ENCODE measurements at places on chromosomes 2 and 18. TPM values are rescaled to one million over a fixed set of nuclear protein-coding genes. Genes with fewer than 3 reads are reported as not detected.

DNA sequence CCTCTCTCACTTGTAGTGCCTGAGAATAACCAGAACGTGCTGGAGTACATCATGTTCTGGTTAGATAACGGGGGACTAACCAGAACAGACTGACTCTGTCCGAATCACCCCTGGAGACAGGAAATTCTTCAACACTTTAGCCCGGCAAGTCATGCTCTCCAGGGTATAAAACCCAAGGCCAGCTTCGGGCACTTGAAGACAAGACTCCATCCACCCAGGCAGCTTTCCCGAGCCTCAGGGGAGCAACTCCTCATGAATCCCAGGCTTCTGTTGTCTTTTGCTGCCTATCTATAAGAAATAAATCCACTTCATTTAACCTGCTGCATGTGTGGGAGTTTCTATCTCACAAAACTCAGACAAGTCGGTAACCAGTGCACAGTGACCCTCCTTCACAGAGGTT is 99.6 kb downstream of the KCNF1 start:
- no peak for DNase-seq

- no peak for DNase-seq
Observed at GRCh38 chr18:51578406-51578980, 381.0 kb upstream of the MEX3C start.

SIX3 gene
- total RNA-seq, result not detected

- DNase-seq, result no peak
Observed at GRCh38 chr2:189782221-189782671, 1.9 kb downstream of the ORMDL1 start.

DNA sequence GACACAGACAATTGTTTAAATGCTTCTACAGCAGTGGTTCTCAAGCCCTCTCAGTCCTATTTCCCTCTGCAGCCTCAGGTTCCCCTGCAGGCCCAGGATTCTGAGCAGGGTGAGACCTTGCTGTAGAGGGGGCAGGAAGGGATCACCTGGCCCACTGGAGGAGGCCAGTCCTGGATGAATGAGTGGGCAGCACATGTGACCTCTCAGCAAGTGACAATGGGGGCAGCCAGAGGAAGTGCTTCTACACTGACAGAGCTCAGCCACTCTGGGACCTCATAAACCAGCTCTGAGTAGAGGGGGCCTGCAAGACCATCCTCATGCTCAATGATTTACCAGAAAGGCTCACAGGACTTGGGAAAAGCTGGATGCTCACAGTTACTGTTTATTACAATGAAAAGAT is 63.2 kb downstream of the ASB1 start:
- DNase-seq, result no peak

GRCh38 chr2:20457661-20458630 is 11.1 kb downstream of the RHOB start:
- no peak for DNase-seq

ANO7 gene
- total RNA-seq, result 4.1 TPM

DNA sequence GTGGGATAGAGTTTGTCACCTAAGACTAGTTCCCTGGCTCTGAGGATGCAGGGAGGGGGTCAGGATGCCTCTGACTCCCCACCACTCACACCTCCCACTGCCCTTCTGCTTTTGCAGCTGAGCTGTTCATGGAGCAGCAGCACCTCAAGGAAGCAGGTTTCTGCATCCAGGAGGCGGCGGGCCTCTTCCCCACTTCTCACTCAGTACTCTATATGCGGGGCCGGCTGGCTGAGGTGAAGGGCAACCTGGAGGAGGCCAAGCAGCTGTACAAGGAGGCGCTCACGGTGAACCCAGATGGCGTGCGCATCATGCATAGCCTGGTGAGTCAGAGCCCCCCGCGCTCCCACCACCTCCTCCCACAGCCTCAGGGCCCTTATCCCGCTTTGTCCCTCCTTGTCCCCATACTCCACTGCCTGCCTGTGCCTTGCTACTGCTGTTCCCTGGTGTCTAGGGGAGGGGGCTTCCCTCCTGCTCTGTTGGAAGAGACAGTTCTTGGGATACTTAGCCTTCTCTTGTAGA is 94.4 kb downstream of the STPG4 start:
- no peak for DNase-seq

DNA sequence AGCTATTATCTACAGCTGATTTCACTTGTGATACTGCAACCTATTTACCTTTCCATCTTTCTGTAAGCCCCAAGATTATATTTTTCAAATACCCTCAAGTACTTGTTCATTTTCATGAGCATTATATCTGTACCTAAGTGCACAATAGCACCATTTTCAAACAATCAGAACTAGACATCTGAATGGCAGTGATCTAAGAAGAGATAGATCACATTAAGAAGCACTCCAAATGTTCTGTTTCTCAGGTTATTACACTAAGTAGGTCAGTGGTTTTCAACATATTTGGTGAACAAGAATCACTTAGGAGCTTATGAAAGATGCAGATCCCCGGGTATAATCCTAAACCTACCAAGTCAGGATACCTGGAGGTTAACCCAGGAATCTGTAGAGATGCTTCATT is 872.7 kb downstream of the DCDC2C start:
- DNase-seq, result no peak

CYRIA gene
- not detected for total RNA-seq

GRCh38 chr18:77220726-77221125 is 28.9 kb upstream of the GALR1 start:
- DNase-seq, result no peak

DNA sequence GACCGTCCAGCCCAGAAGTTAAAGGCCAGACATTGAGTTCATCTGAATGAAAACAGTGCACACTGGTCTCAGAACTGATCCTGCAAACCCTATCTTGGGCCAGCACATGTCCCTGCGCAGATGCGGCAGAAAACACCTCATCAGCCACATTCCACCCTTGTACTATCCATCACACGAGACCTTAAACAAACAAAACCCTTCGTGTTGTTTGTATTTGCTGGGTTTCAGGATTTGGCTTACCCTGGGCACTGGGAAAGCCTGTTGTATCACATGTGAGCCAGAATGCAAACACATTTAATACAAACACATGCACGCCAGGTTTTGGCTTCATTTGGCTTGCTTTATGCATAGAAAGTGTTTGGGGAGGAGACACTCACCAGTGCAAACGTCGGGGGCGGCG is 12.5 kb downstream of the WIPF1 start:
- DNase-seq, result no peak

DNA sequence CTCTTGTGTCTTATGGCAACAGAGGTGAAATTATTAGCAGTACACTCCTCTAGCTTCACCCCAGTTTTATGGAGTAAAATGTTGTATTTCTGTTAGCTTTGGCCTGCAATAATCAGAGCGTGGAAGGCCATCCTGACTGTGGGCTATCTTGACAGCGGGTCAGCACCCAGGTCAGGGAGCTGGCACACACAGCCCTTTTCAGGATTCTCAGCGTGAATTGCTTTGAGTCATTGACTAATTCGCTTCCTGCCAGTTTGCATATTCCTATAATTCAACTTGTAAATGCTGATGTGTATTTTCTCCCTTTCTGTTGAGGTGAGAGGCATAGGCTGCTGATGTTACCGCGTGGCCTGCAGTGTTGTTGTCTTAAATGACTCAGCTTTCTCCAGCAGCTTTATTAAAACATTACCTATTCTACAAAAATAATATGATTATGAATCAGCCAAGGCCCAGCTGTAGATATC is 109.6 kb upstream of the EML6 start:
- peak; percentile 39 for DNase-seq

DNA sequence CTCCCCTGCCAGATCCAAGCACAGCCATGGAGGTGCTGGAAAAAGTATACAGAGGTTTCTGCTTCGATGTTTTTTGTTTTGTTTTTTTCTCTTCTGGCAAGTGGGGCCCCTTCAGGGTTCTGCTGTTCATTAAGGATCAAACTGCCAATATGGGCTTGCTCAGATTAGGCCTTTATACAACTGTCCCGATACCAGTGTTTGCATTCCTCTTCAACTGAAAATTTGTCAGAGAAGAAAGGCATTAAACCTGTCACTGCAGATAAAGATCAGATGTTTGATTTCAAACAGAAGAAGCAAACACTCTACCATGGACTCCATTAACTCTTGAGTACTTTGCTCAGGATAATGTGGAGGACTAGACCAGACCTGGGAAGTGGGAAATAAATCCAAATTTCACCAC is 396.0 kb upstream of the SMIM21 start:
- no peak for DNase-seq

- DNase-seq, result no peak
Observed at GRCh38 chr2:238872628-238873380, 24.9 kb downstream of the TWIST2 start.

GRCh38 chr2:96638144-96639121 is at the start of gene KANSL3:
Gene KANSL3, minus strand, starts transcription at chr2:96638312. Its CDS starts 1,177 bp downstream, at chr2:96637135.
- DNase-seq, result peak; percentile 95

DNA sequence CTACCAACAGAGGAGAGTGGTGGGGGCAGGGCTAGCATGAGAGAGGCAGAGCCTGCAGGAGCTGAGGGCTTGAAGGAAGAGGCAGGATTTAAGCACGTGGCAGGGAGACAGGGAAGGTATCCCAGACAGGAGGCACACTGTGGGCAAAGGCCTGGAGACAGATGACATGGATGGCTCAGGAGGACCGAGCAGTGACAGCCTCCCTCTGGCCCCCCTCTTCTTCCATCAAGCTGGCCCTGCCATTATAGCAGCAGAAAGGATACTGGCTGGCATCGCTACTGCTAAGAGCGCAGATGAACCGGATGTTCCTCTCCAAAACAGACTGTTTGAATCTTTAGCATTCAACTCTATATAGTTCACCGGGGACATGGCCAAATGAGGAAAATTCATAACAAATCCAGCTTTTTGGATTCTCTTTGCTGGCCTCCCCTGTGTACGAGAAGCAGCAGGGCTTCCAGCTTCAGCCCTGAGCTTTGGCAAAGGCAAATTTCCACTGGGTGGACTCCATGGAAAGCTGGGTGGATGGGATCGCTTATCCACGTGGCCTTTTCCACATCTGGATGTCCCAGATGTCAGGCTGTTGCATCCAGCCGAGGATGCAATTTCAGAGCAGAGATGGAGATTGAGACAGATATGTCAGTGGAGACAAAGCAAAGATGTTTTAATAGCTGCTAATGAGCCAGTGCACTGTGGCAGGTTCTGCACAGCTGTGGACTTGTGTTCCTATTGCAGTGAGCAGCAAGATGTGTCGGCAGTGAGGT is 36.2 kb downstream of the CAPN13 start:
- no peak for DNase-seq

TSHZ1 gene
- total RNA-seq, result 7.5 TPM

GRCh38 chr2:17709897-17710296 is 43.7 kb downstream of the SMC6 start:
- no peak for DNase-seq

- no peak for DNase-seq
Observed at GRCh38 chr18:4351005-4351404, 104.1 kb downstream of the DLGAP1 start.

DNAJC5G gene
- not detected for total RNA-seq

DNA sequence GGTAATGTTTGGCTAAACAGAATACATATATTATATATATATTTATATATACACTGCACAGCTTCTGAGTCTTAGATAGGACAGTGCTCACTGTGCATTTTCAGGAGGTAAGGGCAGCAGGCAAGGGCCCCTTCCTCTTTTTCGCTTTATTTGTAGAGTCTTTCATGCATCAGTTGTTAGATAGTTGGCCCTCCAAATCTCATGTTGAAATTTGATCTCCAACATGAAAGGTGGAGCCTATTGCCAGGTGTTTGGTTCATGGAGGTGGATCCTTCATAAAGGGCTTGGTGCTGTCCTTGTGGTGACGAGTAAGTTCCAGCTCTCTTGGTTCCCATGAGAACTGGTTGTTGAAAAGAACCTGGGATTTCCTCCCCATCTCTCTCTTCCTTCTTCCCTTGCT is 48.1 kb downstream of the TSN start:
- no peak for DNase-seq

CHRND gene
- total RNA-seq, result not detected

DNA sequence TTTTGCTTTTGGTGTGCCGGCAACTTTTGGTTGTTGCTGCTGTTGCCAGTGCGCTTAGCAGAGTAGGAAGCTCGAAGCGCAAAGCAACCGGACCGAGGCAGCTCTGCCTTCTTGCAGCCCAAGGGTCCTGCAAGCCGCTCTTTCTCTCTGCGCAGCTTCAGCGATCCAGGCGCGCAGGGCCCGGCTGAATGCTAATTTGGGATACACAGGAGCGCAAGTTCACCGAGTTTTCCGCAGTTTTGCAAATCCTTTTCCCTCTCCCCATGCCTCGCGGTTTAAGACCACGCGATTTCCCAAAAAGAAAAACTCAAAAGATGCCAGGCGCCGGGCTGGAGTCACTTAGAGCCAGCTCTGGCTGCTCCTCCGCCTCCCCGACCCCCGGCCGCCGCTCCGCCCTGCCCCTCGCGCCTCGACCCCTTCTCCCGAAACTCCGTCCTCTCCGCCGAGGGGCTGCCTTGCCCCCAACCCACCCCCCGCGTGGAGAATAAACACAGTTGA is 13.5 kb upstream of the SIX3 start:
- DNase-seq, result no peak
